ENCODE measurements at places on chromosomes 11 and 22.

DNA sequence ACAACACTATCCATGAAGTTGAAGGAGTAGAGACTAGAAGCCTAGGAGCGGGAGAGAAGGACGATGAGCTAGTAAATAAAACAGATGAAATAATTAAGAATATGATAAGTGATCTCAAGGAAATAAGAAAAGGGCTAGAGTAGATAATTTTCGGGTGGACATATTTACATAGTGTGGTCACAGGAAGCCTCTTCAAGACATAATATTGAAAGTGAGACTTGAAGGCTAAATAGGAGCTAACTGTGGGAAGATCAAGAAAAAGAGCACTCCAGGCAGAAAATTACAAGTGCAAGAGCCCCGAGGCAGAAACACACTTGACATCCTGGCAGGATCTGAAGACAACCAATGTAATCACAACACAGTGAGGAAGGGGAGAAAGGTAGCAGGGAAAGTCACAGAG, 11.9 kb upstream of the PPFIBP2 start:
- no peak for DNase-seq

DNA sequence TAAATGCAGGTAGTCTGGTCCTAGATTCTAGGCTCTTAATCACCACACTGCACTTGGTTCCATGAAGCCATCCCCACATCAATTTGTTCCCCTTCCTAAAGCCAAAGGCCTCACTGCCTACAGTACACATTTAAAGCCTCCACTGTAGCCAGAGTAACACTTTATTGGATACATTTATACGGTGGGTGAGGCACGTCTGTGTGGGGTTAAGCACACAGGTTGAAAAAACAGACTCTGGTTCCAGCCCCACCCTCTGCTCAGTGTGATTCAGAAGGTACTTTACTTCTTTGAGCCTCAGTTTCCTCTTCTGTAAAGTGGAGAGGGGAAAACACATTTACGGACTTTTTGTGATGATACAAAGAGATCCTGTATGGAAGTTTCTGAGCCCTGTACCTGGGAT, 22.5 kb downstream of the DSCAML1 start:
- DNase-seq: no peak

GRCh38 chr22:33844273-33844672, 76.0 kb downstream of the LARGE1 start:
- DNase-seq: no peak

GRCh38 chr11:125690006-125690405, 9.4 kb upstream of the ACRV1 start:
- DNase-seq: no peak

GRCh38 chr22:43867839-43868635, 5.7 kb upstream of the SULT4A1 start:
- peak; percentile 38 for DNase-seq

DNA sequence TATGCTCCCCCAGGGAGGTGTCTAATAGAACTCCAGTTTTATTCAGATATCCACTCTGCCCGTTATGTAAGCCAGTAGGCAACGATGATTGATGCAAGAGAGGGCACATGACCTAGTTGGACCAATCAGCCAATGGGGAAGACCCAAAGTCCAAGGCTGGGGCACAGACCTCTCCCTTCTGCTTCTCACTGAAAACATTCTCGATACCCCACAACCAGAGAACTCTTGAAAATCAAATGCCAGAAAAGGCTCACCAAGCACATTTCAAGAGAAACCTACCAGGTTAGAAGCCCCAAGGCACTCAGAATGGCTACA, 7.4 kb downstream of the HIRA start:
- DNase-seq: no peak

GRCh38 chr22:36660931-36661330, 42.6 kb downstream of the CACNG2 start:
- DNase-seq: no peak

- DNase-seq: no peak
Measured at GRCh38 chr11:123107945-123108495, 46.1 kb upstream of the HSPA8 start.

DNA sequence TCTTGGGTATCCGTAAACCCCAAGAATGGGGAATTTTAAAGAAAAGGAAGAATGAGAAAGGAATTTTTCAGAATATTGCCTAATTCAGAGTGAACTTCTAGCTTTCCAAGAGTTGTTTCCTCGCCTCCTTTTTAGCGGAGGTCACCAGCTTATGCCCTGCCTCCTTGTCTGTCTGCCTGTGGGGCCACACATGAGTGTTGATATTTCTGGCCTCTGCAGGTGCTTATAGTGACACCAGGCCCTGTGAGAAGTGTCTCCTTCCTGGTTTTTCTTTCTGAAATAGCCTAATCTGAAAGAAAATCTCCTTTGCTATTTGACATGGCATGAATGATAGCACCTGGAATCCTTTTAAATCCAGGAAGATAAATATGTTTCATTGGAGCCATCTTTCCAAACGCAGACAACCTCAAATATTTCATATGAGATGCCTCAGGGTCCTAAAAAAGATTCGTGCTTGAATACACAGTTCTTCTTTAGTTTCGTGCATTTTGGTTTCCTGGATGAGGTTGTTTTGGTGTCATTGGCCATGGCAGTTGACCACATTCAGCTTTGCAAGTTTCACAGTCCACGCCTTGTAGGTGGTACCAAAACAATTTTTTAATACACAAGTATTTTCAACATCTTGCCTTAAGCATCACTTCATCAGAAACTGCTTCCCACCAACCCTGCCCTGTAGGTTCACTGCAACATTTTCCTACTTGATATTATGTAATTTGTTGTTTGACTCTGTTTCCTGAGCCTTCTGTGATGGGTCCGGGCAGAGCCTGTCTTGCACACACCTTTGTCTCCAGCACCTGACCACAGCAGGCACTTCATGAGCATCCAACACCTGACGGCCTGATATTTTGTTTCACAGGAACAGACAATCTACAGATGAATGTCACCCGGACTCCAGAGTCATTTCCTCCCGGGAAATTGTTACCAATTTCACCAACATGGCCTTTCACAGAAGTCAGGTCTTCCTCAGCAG, 159.4 kb downstream of the C11orf91 start:
- DNase-seq: no peak

- peak; percentile 27 for DNase-seq
Measured at GRCh38 chr11:32586576-32587190, 3.1 kb downstream of the EIF3M start.

- no peak for DNase-seq
Measured at GRCh38 chr11:81080476-81080875, 1639.6 kb upstream of the TENM4 start.

DNA sequence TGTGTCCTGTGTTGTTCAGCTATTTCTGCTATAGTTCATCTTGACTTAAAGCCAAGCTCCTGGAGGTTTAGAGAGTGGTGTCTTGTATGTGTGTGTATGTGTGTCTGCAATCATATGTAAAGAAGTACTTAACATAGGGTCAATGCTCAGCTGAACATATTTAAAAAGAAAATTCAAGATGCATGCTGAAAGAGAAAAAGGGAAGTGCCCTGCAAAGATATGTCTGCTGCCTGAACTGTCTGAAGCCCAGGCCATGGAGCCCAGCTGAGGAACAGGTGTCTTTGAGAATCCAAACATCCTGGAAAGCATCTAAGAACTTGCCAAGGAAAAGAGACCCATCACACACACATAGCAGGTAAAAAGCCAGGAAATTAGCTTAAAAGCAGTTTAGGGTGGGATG, 6.6 kb downstream of the TCN1 start:
- no peak for DNase-seq

- no peak for DNase-seq
Measured at GRCh38 chr22:20786536-20786979, 12.6 kb downstream of the SERPIND1 start.

DNA sequence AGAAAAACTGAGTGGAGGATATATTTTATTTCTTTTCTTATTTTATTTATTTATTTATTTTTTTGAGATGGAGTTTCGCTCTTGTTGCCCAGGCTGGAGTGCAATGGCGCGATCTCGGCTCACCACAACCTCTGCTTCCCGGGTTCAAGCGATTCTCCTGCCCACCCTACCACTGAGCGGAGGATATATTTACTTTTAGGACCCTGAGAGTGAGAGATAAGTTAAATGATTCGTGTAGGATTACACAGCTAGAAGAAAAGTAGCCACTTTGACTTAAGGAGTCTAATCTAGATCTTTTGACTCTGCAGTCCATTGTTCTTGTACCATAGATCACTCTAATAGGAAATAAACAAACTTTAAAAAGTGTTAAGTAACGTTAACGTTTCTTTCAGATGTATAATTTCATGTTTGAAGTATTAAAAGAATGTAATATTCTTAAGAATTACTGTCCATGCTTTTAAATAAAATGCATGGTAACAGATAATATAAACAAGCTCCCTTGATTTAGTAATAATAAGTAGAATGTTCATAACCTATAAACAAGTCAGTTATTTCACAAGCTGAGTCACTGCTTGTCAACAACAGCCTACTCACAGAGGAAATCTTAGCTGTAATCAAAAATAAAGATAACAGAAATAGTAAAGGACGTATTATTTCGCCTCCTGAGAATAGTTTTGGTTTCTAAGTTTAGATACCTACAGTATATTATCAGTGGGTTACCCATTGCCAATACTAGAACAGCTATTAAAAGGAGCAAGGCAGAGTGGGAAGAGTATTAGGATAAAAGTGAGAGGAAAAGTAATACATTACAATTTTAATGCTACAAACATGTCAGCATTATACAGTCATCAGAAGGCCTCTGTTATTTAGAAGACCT, 18.6 kb downstream of the USP47 start:
- DNase-seq: peak; percentile 51

- DNase-seq: no peak
Measured at GRCh38 chr22:50319503-50319951, 7.3 kb downstream of the DENND6B start.

- no peak for DNase-seq
Measured at GRCh38 chr22:49633010-49633324, 194.7 kb downstream of the BRD1 start.
